ENCODE measurements at places on chromosomes 1 and 21.

GRCh38 chr1:4636186-4636585 lies 18.2 kb upstream of the AJAP1 start:
- no peak for DNase-seq

GRCh38 chr1:15219280-15220023 lies 27.6 kb upstream of the FHAD1 start:
- DNase-seq, result no peak

DNA sequence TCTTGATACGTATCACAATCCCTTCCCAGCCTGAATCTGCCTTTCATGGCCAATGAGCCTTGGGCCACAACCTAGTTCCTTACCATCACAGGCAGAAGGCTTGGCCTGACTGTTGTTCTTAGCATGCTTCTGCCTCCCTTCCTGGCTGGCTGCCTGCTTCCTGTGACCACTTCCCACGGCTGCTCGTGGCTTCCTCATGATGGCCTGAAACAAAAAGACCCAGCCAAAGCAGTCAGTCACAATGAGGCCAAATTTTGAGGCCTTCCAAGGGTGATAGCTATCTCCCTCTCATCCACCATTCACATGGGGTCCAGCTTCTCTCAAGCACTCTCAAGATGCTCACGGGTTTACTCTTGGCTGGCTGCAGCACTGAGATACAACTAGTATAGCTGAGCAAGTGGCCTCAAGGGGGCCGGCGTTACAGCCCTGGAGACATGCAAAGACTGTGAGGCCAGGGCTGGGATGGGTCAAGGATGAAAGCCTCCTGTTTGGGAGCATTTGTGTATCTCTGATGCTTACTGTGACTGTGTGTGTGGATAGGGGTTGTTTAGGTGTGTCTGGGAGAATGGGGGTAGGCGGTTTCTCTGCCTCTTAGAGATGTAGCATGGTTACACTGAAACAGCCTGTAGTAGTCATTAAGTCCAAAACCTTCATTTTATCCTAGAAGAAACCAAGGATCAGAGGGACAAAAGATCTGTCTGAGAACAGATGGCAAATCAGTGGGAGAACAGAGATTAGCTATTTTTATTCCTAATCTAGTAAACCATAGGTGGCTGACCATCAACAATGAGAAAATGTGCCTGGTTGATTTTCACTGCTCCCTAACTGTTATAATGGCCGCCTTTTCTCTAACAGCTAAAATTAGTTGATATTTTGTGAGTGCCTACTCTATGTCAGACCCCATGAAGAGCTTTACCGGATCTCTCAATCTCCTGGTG lies 5.4 kb upstream of the TOE1 start:
- DNase-seq, result no peak

DNA sequence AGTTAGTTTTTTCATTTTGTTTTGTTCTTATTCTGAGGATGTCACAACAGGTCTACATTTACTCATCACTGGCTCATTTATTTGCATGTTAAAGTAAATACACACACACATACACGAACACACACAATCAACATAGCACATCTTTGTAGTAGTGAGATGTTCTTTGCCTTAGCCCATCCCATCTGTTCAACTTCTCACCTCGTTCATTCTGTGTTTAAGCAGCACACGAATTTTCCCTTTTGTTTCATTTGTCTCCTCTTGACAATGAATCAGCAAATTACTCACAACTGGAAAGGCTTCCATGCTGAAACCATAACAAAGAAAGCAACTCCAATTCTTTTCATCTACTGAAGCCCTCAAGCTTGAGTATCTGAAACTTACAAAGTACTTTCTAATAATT lies 133.3 kb upstream of the CHRM3 start:
- no peak for DNase-seq

GRCh38 chr1:150165622-150166612 lies 16.2 kb downstream of the PLEKHO1 start:
- no peak for DNase-seq

GRCh38 chr21:45093035-45093532 lies 18.7 kb downstream of the ADARB1 start:
- no peak for DNase-seq

DNA sequence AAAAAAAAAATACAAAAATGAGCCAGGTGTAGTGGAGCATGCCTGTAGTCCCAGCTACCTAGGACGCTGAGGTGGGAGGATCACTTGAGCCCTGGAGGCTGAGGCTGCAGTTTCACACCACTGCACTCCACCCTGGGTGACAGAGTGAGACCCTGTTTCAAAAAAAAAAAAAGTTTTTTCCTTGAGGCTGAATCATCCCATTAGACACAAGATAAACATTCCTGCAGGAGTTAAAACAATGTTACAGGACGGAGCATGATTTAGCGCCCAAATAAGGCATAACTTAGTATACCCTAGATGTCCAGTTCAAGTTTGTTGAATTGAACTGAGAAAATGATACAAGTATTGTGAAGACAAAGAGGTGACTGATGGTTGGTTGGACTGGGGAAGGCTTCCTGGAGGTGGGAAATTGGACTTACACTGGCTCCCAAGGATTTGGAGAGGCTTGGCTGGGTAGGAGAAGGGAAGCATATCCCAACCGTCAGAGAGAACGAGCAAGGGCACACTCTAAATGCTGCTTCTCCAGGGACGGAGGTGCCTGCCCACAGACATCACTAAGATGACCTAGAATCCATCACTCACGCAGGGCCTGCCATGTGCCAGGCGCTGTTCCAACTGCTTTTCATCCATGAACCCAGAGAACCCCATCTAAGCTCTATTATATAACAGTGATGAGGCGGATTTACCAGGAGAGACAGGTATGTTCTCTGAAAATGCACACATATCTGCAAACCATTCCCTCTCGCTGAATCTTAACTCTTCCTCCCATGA lies 610.6 kb downstream of the KIF26B start:
- DNase-seq, result no peak

GRCh38 chr21:36135391-36136102 lies 668 bp downstream of the CBR3 start:
- DNase-seq, result no peak

DNA sequence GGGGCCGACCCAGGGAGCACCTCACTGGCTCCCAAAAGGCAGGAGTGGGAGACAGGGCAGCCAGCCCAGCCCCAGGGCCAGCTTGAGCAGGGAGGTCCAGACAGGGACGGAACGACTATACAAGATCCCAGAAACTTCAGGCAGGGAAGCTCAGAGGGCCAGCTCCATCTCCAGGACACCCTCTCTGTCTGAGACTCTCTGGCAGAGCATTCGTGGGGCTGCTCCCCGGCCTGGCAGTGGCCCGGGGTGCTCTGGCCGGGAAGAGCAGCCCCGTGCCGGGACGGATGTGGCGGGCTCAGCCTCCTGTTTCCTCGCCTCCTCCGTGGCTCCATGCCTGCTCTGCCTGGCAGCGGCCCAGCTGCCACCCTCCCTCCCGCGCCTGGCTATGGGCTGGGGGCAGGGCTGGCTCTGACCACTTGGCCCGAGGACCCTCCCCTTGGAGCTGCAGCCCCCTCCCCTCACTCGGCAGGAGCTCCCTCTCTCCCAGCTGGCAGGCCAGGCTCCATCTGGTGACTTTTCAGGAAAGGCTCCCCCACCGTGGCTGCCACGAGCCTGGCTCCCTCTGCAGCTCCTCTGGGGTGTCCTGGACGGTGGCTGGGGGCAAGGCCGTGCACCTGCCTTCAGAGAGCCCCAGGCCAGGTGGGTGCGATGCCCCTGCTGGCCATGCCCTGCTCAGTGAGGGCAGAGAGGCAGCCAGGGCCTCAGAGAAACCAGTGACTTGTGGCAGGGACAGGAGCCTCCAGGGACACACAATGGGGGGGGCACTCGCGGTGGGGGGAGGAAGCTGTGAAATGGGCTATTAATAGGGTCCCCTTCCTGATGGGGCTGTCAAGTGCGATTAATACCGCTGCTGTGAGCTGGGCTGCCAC lies 5.6 kb upstream of the PLCH2 start:
- DNase-seq, result no peak

GRCh38 chr1:17893891-17894631 lies 138.9 kb downstream of the ACTL8 start:
- no peak for DNase-seq

GRCh38 chr1:25527226-25527846 lies 16.1 kb upstream of the LDLRAP1 start:
- DNase-seq, result no peak

- no peak for DNase-seq
These were observed 556 bp downstream of the WDR77 start for GRCh38 chr1:111448482-111448917.

GRCh38 chr1:119410961-119411360 lies 4.0 kb upstream of the HSD3B2 start:
- DNase-seq, result no peak

DNA sequence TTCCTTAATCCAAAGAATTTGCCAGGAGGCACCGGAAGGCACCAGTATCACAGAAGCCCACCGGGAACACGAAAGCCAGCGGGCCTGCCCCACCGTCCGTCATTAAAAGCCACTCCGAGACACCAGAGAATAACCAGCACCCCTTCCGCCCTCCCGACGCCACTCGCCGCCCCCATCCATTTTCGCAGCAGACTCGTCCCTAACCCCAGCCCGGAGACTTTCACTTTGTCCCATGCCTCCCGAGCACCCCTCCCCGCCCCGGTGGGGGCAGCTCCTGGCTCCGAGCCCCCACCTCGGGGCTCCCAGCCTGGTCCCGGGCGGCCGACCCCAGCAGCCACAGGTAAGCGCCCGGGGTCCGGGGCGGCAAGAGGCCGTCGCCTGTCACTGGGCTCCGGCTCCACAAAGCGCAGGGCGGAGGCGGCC lies 105.4 kb downstream of the SLC45A1 start:
- no peak for DNase-seq

GRCh38 chr1:94253456-94254017 lies 16.2 kb upstream of the ARHGAP29 start:
- no peak for DNase-seq

GRCh38 chr1:201634261-201634660 lies 95.3 kb downstream of the NAV1 start:
- no peak for DNase-seq

GRCh38 chr1:78603206-78603605 lies 17.0 kb upstream of the IFI44L start:
- DNase-seq, result no peak

- no peak for DNase-seq
These were observed 600.5 kb downstream of the USP25 start for GRCh38 chr21:16330082-16330907.

DNA sequence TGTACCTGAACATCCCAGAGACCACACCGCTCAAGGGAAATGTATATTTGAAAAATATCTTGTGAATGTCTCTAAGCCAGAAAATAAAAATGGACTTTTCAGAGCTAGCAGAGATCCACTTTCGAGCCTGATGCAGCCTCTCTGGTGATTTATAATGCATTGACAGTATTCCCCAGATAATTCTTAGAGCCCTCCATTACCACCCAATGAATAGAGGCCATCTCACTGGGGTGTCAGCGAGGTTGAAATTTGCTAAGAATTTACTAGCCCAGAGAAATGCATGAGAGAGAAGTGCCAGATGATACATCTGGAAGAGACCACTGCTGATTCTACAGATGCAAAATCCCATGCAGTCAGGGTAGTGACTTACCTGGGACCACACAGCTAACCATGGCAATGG lies 25.5 kb upstream of the NTPCR start:
- DNase-seq, result no peak

DNA sequence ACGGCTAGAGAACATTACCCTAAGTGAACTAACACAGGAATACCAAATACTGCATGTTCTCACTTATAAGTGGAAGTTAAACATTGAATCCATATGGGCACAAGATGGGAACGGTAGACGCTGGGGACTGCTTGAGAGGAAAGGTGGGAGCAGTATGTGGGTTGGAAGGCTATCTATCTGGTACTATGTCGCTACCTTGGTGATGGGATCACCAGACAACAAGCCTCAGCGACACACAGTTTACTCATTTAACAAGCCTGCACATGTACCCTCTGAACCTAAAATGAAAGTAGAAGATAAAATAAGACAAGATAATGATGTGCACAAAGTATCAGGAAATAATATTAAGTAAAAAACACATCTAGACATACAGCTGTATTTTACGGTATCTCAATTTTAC lies 819 bp downstream of the PYHIN1 start:
- DNase-seq, result no peak

DNA sequence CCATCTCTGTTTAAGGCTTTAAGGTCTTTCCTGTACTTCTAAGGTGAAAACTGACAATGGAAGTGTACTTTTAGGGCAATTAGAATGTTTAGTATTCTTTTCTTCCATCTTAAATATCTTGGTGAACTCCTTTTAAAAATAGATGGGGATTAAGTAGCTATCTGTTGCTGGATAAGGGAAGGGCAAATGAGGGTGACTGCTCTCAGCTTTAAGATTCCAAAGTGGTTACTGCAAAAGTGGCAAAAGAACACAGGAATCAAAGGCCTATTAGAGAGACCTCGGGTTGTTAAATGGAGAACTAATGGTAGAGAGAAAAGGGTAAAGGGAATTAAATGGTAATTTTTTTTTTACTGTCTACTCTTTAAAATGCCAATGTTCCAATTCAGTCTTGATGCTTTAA lies 774.1 kb upstream of the B3GALT2 start:
- no peak for DNase-seq

DNA sequence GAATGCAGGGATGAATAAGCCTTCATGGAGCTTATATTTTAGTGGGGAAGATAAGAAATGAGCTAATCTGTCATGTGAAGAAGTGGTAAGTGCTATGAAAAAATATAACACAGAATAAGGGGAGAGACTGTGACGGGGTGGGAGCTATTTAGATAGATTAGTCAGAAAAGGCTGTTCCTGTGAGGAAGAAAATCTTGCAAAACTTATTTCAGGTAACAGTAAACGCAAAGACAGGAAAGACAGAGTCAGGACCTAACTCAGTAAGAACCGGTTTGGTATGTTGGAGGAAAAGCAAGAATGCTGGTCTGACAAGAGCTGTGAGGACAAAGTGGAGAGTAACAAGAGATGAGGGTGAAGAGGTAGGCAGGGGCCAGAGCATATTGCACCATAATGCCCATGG lies 22.0 kb downstream of the GNAI3 start:
- DNase-seq, result no peak

DNA sequence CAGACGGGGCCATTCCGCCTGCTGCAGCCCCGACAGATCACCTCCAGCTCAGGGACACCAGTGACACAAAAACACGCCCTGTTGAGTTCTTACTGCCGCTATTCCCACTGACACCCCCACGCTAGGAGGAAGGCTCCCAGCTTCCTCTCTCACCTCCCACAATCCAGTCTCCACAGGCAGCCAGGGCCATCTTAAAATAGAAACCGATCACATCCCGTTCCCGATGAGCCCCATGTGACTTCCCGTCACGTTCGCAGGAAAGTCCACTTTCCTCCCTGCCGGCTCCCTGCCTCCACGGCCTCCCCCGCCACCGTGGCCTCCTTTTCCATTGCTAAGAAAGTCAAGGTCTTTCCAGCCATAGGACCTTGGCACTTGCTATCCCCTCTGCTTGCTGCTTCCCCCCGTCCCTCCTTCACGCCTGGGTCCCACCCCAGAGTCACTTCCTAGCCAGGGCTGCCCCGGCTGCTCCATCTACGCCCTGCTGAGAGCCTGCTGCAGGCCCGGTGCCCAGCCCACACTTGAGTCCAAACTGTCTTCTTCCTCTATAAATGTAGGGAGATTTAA lies 24.0 kb upstream of the DDOST start:
- no peak for DNase-seq
